ENCODE measurements at places on chromosomes 7 and 10. TPM values are rescaled to one million over a fixed set of nuclear protein-coding genes. Genes with fewer than 3 reads are reported as not detected.

The CLRN3 gene
- not detected for total RNA-seq

The VWC2 gene
- not detected for total RNA-seq

The ASB10 gene
- total RNA-seq = not detected

The MGAM2 gene
- not detected for total RNA-seq

The FAM237B gene
- not detected for total RNA-seq

The RGS10 gene
- 156 TPM for total RNA-seq

The SMKR1 gene
- 2.2 TPM for total RNA-seq

Measured in T-cell (primary cell).